ENCODE measurements at places on chromosomes 5 and 9.

- no peak for DNase-seq
These were observed 509.8 kb downstream of the CCDC171 start for GRCh38 chr9:16062542-16063240.

- DNase-seq, result no peak
These were observed 4.2 kb downstream of the SEMA4D start for GRCh38 chr9:89493671-89494070.

GRCh38 chr5:82408033-82408432 is 129.9 kb upstream of the RPS23 start:
- DNase-seq, result no peak

DNA sequence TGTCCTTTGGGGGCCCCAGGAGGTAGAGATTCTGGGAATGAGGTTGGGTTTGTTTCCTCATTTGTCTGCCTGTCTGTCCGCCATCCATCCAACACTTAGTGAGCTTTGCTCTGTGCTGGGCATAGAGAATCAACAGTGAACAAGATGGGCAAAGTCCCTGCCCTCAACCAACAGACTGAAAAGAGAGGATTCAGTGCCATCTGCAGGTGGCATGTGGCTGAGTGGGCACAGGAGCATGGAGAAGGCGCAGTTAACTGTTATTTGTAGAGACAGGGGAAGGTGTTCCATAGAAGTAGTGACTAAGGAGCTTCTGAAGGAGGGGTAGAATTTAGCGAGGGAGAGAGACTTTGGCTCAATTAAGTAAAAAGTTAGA is 23.1 kb downstream of the POLR1E start:
- DNase-seq, result no peak

GRCh38 chr9:95182854-95183563 is 134.5 kb downstream of the FANCC start:
- DNase-seq, result no peak

- DNase-seq, result no peak
These were observed 3.4 kb downstream of the CSF2 start for GRCh38 chr5:132076983-132077382.

GRCh38 chr9:132863096-132863495 is 15.0 kb downstream of the AK8 start:
- DNase-seq, result no peak

DNA sequence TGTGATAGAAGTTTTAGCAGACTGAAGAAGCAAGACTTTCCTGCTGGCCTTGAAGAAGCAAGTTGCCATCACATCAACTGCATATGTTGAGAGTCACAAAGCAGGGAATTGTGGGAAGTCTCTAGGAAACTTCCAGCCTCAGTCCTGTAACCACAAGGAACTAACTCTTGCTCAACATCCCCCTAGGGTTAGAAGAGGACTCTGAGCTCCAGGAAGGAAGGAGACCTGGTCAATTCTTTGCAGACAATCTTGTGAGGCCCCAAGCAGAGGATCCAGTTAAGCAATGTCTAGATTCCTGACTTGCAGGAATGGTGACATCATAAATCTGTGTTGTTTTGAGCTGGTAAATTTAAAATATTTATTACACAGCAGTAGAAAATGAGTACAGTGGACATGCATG is 18.6 kb upstream of the ZNF366 start:
- DNase-seq, result no peak

- DNase-seq, result no peak
These were observed 113.8 kb downstream of the TLE4 start for GRCh38 chr9:79685577-79685976.

DNA sequence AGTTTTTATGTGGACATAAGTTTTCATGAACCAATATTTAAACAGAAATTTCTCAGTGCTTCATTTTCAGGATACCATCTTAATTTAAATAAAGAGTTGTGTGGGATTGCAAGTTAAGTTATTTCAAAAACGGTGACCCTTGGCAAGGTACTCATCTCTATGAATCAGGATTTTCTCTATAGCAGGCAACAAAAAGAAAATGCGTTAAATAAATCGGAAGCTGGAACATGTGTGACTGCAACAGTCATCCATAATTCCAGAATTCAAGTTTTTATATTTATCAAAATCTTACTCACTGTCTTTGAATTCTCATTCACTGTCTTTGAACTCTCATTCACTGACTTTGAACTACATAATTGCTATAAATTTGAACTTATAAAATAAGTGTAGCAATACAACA is 5.8 kb upstream of the RECK start:
- no peak for DNase-seq

DNA sequence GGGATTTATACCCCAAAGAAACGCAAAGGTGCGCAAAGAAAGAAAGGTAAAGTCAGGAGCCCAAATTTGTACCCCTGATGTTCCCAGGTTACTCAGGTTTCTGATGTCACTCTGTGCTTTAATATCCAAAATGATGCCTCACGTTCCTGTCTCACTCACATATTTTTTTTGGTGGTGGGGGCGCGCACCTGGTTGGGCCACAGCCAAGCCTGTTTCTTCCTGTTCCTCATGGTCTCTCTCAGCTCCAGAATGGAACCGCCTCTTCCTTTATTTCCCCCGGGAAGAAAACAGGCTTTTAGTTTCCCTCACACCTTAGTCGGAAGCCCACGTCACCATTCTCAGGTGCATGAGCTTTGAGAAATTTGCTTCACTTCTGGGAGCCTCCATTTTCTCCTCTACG is 118.3 kb upstream of the BOD1 start:
- DNase-seq, result no peak

DNA sequence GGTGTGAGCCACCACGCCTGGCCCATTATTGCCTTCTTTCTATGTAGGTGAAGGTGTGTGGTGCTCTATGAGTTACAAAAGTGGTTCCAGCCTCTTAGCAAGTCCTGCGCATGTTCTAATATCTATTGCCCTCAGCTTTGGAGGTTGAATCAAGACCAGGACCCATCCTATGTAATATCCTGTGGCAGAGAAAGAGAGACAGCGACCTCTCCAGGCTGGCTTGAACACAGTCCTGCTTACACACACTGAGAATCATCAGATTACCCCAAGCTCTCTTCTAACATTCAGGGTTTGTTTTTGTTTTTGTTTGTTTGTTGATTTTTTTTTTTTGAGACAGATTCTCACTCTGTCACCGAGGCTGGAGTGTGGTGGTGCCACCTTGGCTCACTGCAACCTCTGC is 94.7 kb upstream of the OSMR start:
- DNase-seq, result peak; percentile 10

GRCh38 chr9:123615381-123615780 is 259.4 kb downstream of the CRB2 start:
- DNase-seq, result peak; percentile 6

DNA sequence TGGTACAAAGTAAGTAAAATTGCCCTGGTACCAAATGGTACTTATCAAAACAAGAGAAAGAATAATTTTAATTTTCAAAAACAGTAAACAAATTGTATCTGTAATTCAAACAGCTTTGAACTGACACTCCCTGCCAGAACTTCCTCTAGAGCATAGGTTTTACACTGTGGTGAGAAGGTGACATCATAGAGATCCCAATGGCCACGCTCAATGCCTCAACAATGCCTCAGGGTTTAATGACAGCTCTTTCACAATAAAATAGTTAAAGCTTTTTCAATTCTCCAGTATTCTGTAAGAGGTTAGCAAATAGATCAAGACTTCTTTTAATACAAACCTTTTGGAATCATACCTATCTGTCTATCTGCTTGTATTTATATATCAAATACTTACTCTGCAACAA is 437.1 kb downstream of the PRR16 start:
- DNase-seq, result no peak

DNA sequence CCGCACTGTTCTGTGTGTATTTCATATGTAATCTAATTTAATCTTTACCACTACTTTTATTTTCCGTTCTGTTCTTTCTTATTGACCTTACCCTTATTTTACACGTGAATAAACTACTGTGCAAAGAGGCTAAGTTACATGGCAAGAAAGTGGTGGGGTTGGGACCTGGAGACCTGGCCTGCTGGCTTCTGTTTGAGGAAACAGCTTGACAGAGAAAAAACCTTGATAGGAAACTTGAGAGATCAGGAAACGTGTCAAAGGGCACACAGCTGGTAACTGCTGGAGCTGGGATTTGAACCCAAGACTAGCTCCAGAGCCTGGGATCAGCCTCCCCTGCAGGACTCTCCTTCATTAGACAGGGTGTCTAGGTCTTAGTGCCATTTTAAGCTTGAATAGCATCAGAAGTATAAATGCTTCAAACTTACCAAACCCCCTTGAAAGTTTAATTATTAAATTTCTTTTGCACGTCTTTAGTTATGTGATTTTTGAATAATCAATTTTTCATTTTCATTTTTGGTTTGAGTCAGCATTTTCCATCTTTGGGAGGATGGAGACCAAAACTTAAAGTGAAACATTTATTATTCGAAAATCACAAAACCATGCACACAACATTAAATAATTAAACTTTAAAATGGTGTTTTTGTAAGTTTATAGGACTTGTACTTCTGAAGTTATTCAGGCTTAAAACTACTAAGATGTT is 129.5 kb downstream of the RGS3 start:
- DNase-seq, result no peak

- DNase-seq, result no peak
These were observed 127.3 kb downstream of the MACROH2A1 start for GRCh38 chr5:135271533-135272310.

GRCh38 chr5:151651997-151652645 is 34.6 kb downstream of the SPARC start:
- peak; percentile 81 for DNase-seq

DNA sequence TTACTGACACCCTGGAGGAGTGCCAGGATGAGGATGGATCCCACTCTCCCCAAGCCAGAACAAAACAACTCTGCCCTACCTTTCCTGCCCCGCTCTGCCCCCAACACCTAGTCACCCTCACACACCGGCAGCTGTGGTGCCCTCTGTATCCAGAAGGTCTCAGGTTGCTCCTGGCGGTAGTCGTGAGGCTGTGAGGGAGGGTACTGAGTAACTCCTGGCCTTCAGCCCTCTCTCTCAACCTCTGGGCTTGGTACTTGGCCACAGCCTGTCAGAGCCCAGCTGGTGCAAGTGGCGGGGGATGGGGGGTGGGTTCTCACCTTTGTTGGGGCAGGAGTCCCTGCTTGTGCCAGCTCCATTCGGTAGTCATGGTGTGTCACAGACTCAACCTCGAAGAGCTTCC is 1.9 kb downstream of the SPAG8 start:
- no peak for DNase-seq

DNA sequence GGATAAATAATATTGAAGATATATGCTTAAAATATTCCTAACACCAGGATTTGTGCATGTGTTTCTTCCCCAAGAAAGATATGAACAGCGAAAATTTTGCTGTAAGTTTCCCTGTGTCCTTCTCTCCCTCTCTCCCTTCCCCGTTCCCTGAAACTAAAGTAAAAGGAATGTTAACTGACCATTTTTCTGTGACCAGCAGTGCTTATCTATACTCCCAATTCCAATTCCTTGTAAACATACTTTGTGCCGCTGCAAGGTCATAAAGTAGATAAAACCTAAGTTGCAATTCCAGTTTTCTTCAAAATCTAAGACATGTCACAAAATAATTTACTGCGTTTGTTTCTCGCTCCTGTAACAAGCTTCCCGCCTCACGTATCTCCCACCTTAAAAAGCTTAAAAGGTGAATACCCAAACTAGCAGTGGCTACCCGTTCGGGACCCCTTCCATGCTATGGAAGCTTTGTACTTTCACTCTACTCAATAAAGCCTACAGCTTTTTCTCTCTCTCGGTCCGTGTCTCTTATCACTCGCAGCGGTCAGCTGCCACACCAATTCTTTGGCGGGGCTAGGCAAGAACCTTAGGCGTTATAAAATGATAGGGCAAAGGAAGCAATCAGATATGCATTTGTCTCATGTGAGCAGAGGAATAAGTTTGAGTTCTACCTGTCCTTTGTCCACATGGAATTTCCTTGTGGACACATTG is 1798.0 kb downstream of the EFNA5 start:
- DNase-seq, result no peak

DNA sequence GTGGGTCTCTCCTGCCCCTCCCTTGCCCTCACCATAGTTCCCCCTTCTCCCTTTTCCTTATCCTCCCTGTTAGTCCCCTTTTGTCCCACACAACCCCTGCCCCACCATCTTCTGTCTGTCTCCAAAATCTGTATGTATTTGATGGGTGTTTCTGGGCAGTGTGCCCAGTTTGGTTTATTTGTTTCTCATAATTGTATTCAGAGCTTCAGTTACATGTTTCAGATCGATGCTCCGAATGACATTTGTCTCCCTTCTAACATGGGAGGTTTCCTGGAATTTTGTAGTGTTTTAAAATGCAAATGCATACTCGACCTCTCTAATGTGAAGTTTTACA is 22.2 kb downstream of the FBXL7 start:
- no peak for DNase-seq

GRCh38 chr5:111076091-111076490 is 4.6 kb downstream of the TSLP start:
- no peak for DNase-seq

DNA sequence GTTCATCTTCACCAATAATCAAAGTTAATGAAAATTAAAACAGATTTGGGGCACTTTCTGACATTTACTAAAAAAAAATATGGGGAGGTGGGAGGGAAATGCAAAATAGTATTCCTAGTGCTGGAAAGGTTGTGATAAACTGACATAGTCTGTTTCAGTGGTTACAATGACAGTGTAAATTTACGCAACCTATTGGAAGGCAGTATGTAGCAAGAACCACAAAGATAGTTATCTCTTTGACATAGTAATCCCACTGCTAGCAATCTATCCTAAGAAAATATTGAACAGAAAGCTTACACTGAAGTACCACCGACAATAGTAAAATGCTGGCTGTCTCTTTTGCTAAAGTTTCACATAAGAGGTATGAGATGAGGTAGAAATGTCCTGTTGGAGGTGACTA is 15.1 kb upstream of the EPB41L4B start:
- no peak for DNase-seq

- DNase-seq, result no peak
These were observed 43.3 kb downstream of the SLC28A3 start for GRCh38 chr9:84297162-84297821.

DNA sequence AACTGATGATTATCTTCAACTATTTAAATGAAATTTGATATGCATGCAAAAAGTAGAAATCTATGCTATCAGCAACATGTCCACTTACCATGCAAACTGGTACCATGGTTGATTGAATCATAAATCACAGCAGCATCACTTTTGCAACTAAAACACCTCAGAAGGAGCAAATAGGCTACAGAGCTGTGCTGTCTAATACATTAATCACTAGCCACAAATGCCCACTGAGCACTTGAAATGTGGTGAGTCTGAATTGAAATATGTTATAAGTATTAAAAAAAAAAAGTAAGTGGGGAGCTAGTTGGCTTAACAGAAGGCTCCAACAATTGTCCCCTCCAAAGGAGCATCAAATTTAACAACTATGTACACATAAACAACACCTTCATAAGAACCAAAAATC is 112.5 kb downstream of the FAM114A2 start:
- DNase-seq, result no peak

DNA sequence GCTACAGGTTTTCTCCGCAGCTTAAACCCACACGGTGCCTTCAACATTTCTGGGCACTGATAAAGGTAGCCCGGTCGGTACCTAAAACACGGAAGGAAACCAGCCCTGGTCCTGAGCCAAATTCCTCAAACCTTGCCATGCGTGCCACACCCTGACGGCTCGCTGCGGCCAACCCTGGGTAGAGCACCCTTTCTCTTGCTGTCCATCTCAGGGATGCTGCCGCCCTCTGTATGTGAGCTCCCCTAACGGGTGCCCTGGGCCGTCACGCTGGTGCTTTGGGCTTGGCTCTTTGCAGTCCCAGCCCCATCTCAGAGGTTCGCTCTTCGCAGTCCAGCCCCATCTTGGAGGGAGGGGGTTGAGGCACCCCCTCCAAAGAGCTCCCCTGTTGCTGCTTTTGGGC is 43.9 kb downstream of the PNPLA7 start:
- DNase-seq, result no peak

GRCh38 chr5:10339058-10339811 is 14.3 kb upstream of the MARCHF6 start:
- DNase-seq, result no peak

GRCh38 chr9:70145981-70146380 is 102.3 kb downstream of the MAMDC2 start:
- no peak for DNase-seq
